Caki2 (cell line): ENCODE measurements at places on chromosomes 2 and 18. TPM values are rescaled to one million over a fixed set of nuclear protein-coding genes. Genes with fewer than 3 reads are reported as not detected.

ANKRD30BL gene
- not detected in 2 replicates for total RNA-seq

DNA sequence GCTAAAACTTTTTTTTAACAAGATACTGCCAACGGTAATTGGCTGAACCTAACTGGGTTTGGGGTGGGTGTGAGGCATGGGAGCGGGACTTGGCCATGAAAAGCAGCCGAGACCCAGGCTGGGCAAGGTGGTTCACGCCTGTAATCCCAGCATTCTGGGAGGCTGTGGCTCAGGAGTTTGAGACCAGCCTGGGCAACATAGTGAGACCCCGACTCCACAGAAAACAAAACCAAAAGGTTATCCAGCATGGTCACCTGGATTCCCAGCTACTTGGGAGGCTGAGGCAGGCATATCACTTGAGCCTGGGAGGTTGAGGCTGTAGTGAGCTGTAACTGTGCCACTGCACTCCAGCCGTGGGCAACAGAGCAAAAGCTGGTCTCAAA lies 11.0 kb upstream of the SEMA4C start:
- DNase-seq = no peak

GRCh38 chr2:89825034-89825433 lies 1133.6 kb downstream of the RPIA start:
- no peak for DNase-seq

DNA sequence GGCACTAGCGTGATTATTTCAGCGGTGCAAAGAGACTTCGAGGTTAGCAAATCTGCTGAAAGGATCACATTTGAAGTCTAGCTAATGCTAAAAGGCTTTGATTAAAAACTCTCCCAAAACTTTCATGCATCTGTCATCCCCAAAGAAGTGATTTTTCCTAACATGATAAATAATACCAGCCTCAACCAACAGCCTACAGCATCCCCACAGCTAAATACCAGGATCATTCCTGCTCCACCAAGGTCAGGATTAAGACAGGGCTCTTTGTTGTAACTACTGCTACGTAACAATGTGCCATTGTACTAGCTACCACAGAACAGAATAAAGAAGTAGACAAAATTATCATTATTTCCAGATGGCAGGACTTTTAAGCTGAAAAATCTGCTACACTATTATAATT lies 1.6 kb downstream of the OR6B3 start:
- DNase-seq = no peak

DNA sequence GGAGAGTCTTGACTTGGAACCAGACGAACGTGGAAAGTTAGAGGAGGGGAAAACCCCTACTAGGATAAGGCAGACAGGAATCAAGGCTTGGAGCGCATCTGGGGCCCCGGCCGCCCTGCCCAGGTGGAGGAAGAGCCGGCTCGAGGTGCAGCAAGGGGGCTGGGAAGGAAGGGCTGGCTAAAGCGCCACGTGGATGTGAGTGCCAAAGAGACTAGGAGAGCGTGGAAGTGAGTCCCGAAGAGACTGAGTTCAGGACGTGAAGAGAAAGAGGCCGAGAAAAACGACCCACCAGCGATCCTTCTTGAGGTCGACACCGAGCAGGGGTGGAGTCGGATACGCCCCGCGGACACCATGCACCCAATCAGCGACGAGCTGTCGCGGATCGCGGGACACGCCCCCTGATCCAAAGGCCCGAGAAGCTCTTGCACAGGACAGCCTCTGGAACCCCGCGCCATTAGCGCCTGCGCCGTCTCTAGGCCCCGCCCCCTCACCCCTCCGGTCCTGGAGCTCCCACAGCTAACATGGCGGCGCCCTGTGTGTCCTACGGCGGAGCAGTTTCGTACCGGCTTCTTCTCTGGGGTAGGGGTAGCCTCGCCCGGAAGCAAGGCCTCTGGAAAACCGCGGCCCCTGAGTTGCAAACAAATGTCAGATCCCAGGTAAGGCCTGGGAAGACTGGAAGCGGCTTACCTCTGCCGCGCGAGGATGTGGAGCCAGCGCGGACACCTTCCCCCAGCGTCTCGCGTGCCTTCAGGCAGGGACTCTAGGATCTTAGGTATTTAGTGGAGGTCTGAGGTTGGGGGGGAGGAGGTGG lies at the start of gene MRPS9:
Gene MRPS9 (plus strand): TSS at position 498 of the 811 bp plus-strand sequence. CDS start 24 bp downstream, at position 522.
- DNase-seq = peak; percentile 96

- no peak for DNase-seq
Observed at GRCh38 chr2:205169012-205169411, 513.3 kb upstream of the NRP2 start.

- no peak for DNase-seq
Observed at GRCh38 chr2:205660521-205661124, 21.7 kb upstream of the NRP2 start.
